ENCODE measurements at places on chromosomes 2 and 18.

- DNase-seq: no peak
Observed at GRCh38 chr2:234165421-234165820, 114.9 kb downstream of the SPP2 start.

GRCh38 chr2:150207979-150208378 is 279.5 kb downstream of the RND3 start:
- DNase-seq: no peak

DNA sequence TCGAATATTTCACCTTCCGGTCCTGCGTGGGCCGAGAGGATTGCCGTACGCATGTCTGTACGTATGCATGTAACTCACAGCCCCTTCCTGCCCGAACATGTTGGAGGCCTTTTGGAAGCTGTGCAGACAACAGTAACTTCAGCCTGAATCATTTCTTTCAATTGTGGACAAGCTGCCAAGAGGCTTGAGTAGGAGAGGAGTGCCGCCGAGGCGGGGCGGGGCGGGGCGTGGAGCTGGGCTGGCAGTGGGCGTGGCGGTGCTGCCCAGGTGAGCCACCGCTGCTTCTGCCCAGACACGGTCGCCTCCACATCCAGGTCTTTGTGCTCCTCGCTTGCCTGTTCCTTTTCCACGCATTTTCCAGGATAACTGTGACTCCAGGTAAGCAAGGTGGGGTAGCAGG is at the start of gene SERPINB5:
TSS of gene SERPINB5 (plus strand) at position 291 of the 400 bp plus-strand sequence. CDS start 7,471 bp downstream, outside the sequence.
- DNase-seq: no peak

GRCh38 chr2:774436-774835 is 97.2 kb upstream of the TMEM18 start:
- DNase-seq: no peak

GRCh38 chr2:5057891-5058351 is 634.3 kb upstream of the SOX11 start:
- DNase-seq: no peak

GRCh38 chr2:33272001-33272400 is 204.4 kb upstream of the RASGRP3 start:
- no peak for DNase-seq

GRCh38 chr2:204042401-204042800 is 105.8 kb downstream of the ICOS start:
- DNase-seq: no peak

DNA sequence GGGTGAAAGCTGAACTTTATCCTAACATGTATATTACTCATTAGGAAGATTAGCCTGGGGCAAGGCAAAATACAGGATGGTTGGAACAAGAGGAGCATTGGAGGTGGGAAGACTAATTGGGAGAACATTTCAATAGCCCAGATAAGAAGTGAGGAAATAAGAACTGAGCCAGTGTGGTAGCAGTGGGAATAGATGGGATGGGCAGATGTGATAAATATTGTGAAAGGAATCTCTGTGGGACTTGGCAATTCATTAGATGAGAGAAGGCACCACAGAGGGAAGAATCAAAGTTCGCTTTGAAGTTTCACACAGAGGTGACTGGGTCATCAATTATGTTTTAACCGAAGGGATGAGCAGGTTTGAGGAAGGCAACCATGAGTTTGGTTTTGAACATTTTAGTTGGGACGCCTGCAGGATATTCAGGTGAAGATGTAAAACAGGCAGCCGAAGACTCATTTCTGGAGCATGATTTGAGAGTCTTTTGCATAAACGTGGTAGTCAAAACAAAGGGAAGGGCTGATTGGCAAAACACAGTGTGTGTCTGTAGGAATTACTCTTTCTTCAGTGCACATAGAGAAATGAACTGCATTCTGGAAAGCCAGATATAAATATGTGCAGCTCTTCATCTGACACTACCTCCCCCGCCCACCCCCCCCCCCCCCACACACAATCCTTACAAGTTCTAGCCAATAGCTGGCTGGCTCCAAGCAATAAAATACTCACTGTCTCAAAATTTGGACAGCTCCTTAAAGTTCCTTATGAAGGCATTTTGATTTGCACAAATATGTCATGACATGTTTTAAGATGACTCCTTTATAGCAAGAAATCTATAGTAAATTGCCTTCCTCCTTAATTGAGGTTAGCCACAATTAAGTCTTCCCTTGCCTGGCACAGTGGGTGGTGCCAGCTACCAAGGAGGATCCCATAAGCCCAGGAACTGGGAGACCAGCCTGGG is 1.9 kb upstream of the SLC1A4 start:
- DNase-seq: no peak

- DNase-seq: no peak
Observed at GRCh38 chr2:173124441-173124840, 48.8 kb downstream of the MAP3K20 start.

Measured in stimulated activated CD4-positive, alpha-beta T cell treated with anti-CD3 and anti-CD28 coated beads, Interleukin-12 subunit alpha, Interleukin-12 subunit beta, amount 100 ng/mL, for 24 hours (primary cell).